ENCODE measurements at places on chromosomes 5 and 9.

DNA sequence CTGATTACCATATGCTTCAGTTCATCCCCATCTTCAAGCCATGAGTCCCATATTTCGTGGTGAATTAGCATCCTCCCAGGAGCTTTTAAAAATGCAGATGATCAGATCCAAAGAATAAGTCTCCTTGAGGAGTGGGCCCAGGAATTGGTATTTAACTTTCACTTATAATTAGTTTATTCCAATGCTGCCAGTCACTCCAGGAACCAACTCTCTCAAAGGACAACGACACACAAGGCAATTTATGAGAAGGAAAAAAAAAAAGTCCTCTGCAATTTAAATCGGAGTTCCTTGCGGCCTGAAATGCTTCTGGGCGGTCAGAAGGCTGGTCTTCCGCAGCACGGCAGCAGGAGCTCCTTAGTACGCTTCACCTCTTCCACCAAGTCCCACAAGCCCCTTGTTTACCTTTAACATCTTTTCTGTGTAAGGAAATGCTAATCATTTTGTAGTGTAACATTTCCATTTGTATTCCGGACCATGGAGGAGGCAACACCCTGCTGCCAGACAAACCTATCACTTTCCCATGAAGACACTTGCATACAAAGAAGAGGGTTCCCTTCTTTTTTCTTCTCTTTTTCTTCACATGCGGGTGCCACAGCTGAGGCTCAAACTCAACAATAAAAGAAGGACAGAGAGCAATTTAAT is 16.3 kb upstream of the KCNV2 start:
- DNase-seq: no peak

DNA sequence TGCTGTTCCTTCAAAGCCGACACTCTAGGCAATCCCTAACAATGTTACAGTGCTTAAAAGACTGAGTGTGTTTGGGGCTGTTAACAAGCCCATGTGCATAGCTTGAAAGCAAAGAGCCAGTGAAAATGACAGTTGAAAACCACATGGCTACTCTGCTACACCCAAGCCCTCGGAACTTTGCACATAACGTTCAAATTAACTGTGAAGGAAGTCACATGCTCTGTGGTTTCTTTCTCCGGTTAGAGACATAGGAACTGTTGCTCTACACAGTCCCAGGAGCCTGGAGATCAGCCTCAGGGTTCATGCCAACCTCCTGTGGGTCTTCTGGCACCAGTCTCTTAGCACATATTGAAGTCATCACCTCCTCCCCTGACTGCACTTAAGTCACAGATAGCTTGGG is 51.1 kb downstream of the C9orf152 start:
- DNase-seq: peak; percentile 14

- DNase-seq: no peak
These were observed 58.8 kb downstream of the SLC1A1 start for GRCh38 chr9:4548811-4549725.

DNA sequence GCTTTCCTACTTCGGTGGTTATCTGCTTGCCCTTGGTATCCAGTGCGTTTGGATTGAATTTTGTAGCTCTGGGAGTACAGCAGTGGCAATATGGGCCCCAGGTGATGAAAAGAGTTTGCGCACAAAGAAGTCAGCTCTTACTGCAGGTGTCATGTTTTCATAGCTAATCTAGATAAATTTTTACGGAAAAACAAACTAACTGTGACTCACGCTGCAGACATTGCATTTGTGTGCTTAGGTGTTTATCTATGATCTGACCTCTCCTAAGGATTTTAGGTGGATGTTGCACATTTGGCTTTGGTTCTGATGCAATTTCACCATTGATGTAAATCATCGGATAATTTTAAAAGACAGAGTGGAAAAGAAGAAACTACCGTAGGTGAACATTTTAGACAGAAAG is 92.1 kb downstream of the VCAN start:
- no peak for DNase-seq

GRCh38 chr5:78506261-78507024 is 142.1 kb downstream of the LHFPL2 start:
- no peak for DNase-seq

GRCh38 chr9:112629671-112630485 is 88.0 kb downstream of the INIP start:
- no peak for DNase-seq

- no peak for DNase-seq
These were observed 60.7 kb downstream of the TAF11L14 start for GRCh38 chr5:17694914-17695313.

DNA sequence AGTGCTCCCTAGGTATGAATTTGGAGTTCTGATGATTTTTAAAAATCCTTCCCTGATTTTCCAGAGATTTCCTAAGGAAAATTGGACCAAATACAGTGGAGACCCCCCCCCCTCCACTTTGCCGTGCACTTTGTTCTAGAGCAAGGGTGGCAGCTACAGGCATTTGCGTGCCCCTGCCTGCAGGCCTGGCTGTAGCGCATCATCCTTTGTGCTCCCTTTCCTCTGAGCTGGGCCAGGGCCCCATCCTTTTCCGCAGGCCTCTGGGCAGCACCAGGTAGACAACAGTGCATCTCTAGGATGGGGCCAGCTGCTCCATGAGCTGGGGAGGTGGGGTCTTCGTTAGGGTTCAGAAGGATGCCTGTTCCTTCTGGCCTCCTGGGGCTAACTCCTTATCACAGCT is 39.6 kb downstream of the TRIO start:
- DNase-seq: no peak

GRCh38 chr5:153895266-153895665 is 143.4 kb downstream of the FAM114A2 start:
- no peak for DNase-seq

- no peak for DNase-seq
These were observed 69.2 kb downstream of the ANGPTL2 start for GRCh38 chr9:127053057-127053821.

GRCh38 chr9:89137542-89138462 is 40.8 kb downstream of the SHC3 start:
- peak; percentile 46 for DNase-seq

DNA sequence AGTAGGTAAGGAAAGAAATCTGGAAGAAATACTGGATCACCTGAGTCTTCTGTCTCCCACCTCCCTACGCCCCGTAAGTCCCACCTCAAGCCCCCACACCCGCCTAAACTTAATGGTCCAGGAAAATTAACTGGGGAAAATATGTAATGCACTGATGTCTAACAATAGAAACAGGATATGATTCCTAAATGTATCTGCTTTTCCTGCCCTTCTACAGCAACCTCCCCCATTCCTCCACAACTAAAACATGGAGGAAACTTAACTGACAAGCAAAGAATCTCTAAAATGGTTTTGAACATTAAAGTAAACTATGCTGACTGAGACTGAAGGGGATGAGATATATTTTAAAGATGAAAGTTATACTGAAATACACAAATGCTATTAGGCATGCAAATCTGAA is 10.4 kb downstream of the RFX3 start:
- DNase-seq: no peak

- DNase-seq: no peak
These were observed 344.9 kb upstream of the PIK3R1 start for GRCh38 chr5:67870662-67871061.

GRCh38 chr9:73845539-73845938 is 651.6 kb upstream of the RORB start:
- no peak for DNase-seq

GRCh38 chr9:4108754-4109465 is 191.0 kb downstream of the GLIS3 start:
- no peak for DNase-seq

GRCh38 chr5:66066826-66067225 is 77.3 kb upstream of the SREK1 start:
- DNase-seq: no peak

- DNase-seq: no peak
These were observed 29.7 kb upstream of the CDK5RAP2 start for GRCh38 chr9:120609636-120610035.

DNA sequence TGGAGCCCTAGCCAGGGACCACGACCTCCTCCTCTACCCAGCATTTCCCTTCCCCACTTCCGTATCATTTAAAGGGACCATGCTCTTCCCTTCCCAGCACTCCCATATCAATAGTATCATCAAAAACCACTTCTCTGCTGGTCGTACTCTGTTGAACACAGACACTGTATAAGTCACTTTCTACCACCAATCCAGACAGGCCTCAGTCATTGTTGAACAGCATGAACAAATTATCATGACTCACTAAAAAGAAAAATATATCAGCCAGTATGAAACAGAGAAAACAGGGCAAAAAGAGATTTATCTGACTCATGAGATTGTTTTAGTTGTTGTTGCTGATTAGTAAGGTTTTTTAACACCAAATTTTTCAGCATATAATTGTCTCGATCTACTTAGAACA is 89.8 kb downstream of the CDKN2A start:
- no peak for DNase-seq

- DNase-seq: no peak
These were observed 30.0 kb downstream of the NR6A1 start for GRCh38 chr9:124741149-124741548.

GRCh38 chr5:132827943-132828673 is 2.3 kb downstream of the SHROOM1 start:
- DNase-seq: no peak

GRCh38 chr9:108377382-108377781 is 478.4 kb downstream of the ACTL7B start:
- no peak for DNase-seq

DNA sequence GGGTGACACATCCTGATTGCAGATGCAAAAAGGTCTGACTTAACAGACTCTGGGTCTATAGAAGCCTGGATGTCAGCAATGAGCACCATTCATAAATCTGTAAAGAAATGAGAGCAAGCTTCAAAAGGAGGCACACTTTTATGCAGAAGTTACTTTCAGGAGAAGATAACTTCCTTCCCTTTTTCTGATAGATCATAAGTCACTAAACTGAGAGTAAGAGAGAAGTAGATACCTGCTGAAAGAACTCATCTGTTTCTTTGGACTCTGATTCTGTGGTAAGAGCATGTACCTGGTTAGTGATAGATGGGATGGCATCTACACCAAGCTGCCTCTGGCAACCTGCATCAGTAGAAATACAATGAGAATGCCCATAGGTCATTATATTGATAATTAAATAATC is 525.6 kb downstream of the CETN3 start:
- DNase-seq: no peak

GRCh38 chr5:116378007-116378776 is 196.4 kb downstream of the SEMA6A start:
- DNase-seq: no peak

- no peak for DNase-seq
These were observed 25.7 kb downstream of the TAS2R1 start for GRCh38 chr5:9604416-9604815.

GRCh38 chr5:111762895-111763294 is 5.9 kb upstream of the NREP start:
- DNase-seq: no peak

DNA sequence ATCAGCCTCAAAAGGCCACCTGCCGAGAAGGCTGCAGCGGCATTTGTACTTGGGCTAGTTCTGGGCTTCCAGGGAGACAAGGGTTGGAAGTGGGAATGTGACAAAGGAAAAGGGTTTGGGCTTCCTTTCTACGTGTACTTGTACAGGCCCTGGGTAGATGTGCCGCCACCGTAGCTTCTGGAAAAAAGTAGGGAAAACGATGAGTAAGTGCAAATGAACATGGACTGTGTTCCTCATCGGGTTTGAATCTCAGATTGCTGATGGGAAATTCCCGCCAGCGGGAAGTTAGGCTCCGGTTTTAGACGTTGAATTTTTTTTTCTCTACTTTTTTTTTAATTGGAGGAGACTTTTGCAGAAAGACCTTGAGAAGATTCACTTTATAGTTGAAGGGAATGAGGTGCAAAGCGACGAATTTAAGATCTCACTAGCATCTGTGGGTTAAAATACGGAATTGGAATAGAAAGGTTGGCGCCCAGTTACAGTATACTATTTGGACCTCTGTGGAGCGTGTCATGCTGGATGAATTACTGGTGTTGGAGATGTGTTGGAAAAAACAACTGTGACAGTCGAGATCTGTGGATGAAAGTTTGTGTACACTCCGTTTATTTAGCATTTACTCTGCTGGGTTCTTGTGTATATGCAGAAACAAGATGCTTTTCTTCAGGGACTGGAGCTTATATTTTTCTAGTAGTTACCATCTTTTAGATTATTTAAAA is 1.2 kb downstream of the G3BP1 start:
- no peak for DNase-seq

GRCh38 chr5:35857606-35858205 is 1.0 kb downstream of the IL7R start:
- no peak for DNase-seq

DNA sequence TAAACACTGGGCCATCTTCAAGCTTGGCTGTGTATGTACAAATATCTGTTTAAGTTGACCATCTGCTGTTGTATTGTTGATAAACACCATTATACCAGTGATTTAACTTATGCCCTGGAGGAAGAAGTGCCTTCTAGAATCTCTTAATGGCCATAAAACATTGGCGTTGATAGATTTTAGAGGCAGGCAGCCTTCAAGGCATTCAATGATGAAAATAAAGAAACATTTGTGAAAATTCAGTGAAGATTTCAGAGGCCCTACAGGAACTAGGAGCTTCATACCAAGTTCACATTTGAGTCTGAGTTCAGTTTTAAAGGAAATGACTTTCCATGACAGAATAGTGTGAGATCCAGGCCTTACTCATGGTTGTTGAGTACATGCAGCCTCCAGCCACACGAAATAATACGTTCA is 52.2 kb downstream of the MAP1B start:
- no peak for DNase-seq

DNA sequence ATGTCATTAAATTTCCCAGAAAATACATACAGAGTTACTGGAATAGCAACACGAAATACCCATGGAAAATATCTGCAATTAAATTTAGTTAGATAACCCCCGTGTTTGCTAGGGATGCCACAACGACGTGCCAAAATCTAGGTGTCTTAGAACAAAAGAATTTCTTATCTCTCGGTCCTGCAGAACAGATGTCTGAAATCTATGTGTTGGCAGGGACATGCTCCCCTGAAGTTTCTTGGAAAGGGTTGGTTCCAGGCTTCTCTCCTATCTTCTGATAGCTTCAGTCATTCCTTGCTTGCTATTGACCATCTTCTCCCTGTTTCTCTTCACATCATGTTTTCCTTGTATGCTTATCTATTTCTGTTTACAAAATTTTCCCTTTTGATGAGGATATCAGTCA is 1067.0 kb downstream of the CDH18 start:
- no peak for DNase-seq

DNA sequence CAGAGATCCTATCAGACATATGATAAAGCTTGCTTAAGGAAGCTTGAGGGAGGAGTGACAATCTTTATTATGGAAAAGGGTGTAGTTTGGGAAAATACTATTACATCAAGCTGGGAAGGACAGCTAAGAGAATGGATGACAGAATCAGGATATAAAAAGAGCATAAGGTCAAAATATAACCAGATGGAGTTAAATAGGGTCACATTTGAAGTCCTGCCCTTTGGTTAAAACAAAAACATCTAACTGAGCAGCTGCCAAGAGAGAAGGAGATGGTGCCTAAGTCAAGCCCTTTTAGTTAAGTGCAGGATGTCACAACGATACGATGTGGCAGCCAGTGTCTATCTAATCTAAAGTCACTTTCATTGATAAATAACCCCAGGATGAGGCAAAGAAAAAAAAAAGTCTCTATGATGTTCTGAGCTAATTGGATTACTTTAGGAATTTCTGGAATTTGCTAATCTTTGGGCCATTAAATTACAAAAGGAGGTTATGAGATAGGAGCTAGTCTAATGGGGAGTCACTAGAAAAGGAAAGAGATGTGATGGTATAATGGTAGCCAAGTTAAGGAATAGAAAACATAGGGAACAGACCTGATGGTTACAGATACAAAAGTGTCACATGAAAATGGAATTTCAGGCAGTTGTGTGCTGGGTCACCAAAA is 365.2 kb downstream of the PDE4D start:
- no peak for DNase-seq

Data from T1000 (cell line).